DMS 273 treated with DMSO at 0.1 percent for 48 hours (cell line): ENCODE measurements at places on chromosomes 3 and 15.

DNA sequence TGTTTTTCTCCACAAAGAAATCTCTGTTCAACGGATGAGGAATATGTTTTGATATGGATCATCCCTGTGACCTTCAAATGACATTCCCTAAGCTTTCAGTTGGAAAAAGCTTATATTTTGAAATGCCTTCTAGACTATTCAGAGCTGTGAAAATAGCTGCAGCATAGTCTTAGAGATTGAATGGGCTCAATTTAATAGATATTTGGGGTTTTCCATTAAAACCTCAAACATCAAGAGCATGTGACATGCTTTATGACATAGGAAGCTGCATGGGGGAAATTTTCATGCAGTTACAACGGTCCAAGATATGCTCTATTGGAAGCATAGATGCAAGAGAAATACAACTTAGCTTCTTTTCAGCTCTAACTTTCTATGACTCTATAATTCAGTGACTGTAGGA is 102.8 kb downstream of the LSAMP start:
- DNase-seq: no peak

DNA sequence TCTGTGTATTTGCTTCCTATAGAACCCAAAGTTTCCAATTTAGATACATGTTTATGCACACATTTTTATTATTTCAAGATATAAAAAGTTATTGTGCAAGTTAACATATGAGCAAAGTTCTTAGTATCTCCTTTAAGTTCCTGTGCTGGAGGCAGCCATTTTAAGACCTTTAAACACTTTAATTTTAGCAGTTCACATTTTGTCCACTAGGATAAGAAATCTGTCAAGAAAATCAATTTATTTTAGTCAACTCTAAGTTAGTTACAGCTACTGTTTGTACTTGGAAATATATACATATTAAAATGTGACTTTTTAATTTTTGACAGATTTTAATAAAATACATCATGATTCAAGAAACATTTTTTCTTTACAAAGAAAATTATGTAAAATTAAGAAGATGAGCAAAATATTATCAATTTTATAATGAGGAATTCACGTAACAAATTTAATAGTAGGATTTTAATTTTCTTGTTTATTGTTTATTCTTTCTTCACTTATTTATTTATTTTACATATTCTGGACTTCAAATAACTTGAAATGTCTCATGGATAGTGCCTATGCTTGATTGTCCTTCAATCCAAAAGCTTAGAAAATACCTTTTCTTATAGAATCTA is 402.6 kb upstream of the GBE1 start:
- DNase-seq: no peak

GRCh38 chr15:63133786-63134185 is 12.1 kb downstream of the LACTB start:
- no peak for DNase-seq

DNA sequence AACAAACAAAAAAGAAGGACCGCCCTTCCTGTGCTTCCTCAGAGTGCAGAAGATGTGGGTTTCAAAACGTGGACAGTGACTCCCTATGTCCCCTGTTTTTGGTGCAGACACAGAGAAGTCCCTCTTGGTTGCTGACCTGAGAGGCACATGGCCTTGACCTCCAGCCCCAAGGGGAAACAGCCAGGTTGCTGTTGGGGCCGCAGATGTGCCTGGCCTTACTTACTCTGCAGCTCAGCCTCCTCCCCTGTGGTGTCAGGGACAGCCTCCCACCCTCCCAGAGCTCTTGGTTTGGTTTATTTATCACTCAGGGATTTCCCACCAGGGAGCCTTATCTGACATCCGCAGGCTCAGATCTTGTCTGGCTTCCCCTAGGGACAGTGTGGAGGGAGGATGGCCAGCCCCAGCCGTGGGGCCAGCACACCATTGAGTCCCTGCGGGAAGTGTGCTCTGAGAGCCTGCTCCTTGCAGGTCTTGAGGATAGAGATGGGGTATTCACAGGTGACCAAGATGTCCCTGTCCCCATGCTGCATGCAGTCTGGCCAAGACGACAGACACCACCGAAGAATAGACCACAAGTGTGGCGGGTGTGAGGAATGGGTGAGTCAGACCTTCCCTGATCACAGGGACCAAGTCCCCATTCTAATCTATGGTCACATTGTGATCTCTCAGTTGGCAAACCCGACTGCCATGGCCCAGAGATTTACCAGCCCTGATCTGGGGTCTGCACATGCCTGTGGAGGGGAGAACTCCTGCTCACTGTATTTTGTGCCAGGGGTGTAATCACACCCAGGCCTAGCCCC is 134.3 kb upstream of the ABHD17C start:
- DNase-seq: no peak

- DNase-seq: no peak
Observed at GRCh38 chr15:85934691-85935090, 140.0 kb upstream of the KLHL25 start.

GRCh38 chr3:28171962-28172361 is 69.5 kb upstream of the CMC1 start:
- no peak for DNase-seq

- no peak for DNase-seq
Observed at GRCh38 chr15:41825572-41826535, 2.0 kb upstream of the JMJD7 start.
